ENCODE measurements at places on chromosomes 4 and X.

- no peak for DNase-seq
Observed at GRCh38 chrX:140723121-140723715, 13.7 kb downstream of the LINC00632 start.

- DNase-seq: no peak
Observed at GRCh38 chr4:38820329-38821061, 15.9 kb upstream of the TLR1 start.

- no peak for DNase-seq
Observed at GRCh38 chr4:107151173-107151572, 115.1 kb upstream of the DKK2 start.

DNA sequence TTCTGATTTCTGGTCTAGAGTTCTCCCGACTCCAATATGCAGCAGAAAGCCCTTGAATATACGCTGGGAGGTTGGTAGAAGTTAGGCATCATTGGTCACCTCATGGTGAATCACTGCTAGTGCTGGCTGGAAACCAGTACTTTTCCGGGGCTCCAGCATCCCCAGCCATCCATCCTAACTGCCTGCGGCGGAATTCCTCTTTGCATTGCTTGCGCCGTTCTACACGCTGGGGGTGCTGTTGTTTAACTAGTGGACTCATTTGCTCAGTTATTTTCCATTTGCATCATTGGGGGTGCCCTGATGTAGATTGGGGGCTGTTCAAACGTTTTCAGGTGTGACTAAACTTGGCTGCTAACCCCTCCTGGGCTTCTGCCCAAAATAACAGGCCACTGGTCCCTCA lies 23.3 kb upstream of the GPR50 start:
- no peak for DNase-seq

- no peak for DNase-seq
Observed at GRCh38 chr4:81634165-81634564, 162.5 kb upstream of the RASGEF1B start.

DNA sequence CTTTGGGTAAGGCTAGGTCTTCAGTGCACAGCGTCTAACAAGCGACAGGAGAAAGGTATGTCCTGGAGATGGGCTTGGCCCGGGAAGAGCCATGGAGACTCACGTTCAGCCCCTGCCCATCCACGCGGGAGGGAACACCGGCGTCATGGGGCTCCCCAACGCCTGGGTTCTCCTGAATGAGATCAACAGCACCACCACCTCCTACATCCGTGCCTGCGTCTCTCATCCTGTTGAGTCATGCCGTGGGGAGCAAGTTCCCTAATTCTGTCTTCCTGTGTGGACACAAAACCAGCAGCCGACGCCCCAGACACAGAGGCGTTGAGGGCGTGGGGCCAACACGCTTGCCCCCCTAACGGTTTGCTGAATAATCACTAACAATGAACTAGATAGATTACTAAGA lies 20.1 kb upstream of the IL3RA start:
- DNase-seq: no peak

DNA sequence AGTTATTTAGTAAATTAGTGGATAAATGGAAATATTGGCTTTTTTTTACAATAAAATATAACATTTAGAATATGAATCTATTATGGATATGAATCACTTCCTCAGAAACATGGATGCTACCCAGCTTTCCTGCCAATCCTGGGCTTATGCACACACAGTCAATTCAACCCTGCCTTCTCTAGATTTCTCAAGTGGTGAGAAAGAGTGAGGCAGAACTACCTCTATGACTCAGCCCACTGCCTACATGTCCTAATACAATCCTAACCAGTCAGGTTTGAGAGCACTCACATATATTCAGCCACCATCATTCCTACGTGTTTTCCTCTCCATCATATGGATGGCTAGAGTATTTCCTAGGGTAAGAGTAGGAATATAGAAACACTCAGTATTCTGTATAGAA lies 91.1 kb upstream of the ANKRD50 start:
- no peak for DNase-seq

- no peak for DNase-seq
Observed at GRCh38 chr4:125505621-125506020, 190.9 kb downstream of the FAT4 start.

DNA sequence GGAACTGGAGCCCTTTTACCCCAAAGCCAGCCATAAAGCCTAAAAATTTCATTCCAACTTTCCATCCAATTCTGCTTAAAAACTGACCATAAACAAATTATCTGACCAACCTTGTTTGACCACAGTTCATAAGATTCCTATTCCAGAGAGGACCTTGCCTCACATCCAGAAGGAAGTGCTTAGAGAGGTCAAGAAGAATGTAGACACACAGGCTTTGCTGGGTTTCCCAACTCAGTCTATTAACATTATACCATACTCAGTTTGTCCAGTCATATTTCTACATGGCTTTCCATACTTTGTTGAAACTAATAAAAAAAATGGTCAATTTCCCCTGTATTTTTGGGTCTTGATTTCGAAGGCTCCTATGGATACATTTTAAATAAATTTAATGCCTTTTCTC lies 1522.5 kb downstream of the ARAP2 start:
- no peak for DNase-seq

DNA sequence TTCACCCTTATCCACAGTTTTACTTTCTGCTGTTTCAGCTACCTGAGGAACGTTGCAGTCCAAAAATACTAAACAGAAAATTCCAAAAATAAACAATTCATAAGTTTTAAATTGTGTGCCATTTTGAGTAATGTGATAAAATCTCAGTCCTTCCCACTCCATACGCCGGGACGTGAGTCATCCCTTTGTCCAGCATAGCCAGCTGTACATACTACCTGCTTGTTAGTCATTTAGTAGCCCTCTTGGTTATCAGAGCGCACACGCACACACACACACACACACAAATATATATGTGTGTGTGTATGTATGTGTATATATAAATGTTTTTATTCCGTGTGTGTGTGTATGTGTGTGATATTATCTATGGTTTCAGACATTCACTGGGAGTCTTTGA lies 4.8 kb upstream of the CCSER1 start:
- DNase-seq: no peak

DNA sequence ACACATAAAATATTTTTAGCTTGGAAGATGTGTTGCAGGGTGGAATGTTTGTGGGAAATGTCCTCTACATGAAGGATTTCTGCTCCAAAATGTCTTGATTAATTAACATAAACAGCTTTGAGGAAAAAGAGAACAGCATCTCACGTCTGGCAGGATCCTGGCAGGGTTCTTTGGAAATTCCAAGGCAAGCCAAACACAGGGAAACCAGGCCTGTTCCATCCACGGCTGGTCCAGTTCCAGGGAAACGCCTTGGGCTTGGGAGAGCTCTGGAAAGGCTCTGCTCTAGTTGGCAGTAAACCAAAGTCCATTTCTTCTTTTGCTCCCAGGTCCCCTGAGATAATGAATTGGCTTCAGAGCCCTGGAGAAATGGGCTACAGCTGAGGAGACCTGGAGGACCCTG lies 42.4 kb upstream of the GAB1 start:
- DNase-seq: no peak

GRCh38 chr4:153221783-153222706 lies 17.8 kb downstream of the TRIM2 start:
- DNase-seq: no peak

GRCh38 chrX:153320555-153321184 lies 897 bp downstream of the PNMA6F start:
- DNase-seq: no peak
